ENCODE measurements at places on chromosomes 1 and 21.
A peak's percentile ranks its signal among the peaks of the same experiment; 100 is the strongest.

GRCh38 chr1:3114846-3115245, 45.8 kb downstream of the PRDM16 start:
- no peak for DNase-seq

DNA sequence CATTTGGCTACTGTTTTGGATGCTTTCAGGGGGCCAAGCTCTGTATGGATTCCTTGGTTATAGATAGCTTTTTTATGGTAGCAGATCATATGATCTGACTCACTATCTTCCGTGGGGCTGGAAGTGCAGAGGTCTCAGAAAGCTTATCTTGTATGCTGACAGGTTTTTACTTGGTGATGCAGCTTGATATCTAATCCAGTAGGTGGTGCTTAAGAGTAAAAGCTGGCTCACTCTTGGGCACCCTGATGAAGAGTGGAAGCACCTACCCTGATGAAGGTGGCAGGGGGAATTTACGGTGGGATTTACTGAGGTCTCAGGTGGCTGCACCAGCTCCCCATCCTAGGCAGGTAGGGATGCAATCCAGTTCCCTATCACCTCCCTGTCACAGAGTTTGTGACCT, 151.2 kb downstream of the PTBP2 start:
- DNase-seq, result no peak

DNA sequence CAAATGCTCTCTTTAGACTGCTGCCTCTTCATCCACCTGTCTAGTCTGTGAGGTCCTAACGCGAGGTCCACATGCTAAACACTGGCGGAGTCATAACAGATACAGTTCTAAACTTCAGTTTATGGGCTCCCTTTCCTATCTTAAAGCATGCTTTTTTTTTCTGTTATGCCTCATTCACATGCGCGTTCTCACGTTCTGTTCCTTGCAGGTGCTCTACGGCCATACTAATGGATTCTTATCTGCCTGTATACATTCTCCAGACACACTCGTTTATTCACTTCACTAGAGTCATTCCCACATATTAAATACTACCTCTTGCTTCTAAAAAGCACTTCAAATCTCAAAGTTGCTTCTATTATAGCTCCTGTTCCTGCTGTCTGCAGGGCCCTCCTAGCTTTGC, 38.7 kb downstream of the PHC2 start:
- no peak for DNase-seq

DNA sequence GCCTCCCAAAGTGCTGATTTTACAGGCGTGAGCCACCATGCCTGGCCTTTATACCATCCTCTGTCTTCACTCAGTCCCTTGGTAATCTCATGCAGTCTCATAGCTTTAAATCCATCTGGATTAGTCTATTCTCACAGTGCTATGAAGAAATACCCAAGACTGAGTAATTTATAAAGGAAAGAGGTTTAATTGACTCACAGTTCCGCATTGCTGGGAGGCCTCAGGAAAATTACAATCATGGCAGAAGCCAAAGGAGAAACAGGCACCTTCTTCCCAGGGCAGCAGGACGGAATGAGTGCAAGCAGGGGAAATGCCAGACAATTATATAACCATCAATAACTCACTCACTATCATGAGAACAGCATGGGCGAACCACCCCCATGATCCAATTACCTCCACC, 49.1 kb upstream of the CPLANE2 start:
- DNase-seq, result no peak

DNA sequence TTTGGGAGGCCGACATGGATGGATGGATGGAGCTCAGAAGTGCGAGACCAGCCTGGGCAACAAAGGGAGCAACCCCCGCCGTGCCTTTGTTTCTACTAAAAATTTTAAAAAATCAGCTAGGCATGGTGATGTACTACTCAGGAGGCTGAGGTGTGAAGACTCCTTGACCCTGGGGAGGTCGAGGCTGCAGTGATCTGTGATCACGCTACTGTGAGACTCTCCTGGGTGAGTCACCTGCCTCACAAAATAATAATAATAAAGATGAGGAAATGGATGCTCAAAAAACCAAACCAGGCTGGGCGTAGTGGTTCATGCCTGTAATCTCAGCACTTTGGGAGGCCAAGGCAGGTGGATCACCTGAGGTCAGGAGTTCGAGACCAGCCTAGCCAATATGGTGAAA, 19.2 kb downstream of the DSTYK start:
- no peak for DNase-seq

DNA sequence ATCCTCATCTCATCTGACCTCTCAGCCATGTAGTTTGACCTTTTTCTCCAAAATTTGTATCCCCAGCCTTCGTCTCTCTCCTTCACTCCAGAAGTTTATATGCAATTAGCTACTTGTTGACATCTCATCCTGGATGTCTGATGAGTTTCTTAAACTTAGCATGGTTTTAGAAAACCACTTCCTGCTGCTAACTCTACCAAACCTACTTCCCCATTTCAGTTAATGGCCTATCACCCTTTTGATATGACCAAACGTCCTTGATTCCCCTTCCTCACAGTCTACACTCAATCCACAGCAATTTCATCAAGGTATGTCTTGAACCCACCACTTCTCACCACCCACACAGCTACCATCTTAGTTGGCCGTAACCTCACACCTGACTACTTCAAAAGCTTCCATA, 121.9 kb downstream of the LRRC40 start:
- peak; percentile 57 for DNase-seq

GRCh38 chr1:183773482-183774274, 31.2 kb upstream of the RGL1 start:
- DNase-seq, result no peak

DNA sequence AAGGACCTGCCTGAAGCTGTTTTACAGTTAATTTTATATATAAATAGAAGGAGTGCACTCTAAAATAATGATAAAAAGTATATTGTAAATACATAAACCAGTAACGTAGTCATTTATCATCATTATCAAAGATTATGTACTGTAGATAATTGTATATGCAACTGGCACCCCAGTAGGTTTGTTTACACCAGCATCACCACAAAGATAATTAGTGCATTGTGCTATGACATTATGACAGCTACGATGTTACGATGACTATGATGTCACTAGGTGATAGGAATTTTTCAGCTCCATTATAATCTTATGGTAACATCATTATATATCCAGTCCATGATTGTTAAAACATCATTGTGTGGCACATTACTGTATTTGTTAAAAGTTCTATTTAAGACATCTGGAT, 185.2 kb downstream of the LBR start:
- DNase-seq, result no peak

- DNase-seq, result no peak
Observed at GRCh38 chr1:44323947-44324346, 31.1 kb downstream of the ERI3 start.

GRCh38 chr1:11740258-11741192, 4.6 kb downstream of the AGTRAP start:
- DNase-seq, result no peak

DNA sequence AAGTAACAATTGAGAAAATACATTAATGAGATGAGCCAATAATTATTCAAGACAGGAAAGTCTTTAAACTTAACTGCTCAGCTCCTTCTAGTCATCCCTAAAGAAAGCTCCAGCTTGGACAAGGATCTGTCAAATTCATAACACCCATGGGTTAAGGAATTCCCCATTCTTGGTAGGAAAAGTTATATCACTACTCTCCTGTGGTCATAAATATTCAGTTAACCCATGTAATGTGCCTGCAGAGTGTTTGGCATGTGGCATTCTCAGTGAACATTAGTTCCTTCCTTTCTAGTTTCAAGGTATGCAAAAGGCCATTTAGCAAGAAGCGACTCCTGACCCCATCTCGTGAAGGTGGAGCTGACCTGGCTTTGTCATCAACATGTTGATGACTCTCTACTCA, 76.7 kb upstream of the VCAM1 start:
- no peak for DNase-seq

- no peak for DNase-seq
Observed at GRCh38 chr1:3518256-3518655, 63.8 kb downstream of the ARHGEF16 start.

DNA sequence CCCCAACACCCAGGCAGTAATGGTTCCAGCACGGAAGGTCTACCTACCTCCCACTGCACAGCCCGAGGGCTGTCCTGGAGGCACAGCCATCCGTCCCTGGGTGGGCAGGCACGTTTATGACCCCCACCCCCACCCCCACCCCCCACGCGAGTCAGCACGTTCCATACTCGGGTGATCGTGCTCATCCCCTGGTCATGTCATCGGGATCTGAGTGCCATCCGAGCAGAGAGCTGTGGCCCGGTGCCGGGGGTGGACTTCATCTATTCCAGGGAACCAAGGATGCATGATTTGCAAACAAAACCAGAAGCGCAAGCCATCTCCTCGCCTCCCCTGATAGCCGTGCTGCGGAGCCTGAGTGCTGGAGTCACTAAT, 1.1 kb downstream of the TSPEAR start:
- no peak for DNase-seq
